ENCODE measurements at places on chromosomes 4 and X.
A peak's percentile ranks its signal among the peaks of the same experiment; 100 is the strongest.

- no peak for DNase-seq
Measured at GRCh38 chrX:108064613-108065012, 19.7 kb downstream of the VSIG1 start.

GRCh38 chr4:13483136-13483767, 888 bp downstream of the RAB28 start:
- DNase-seq: no peak

GRCh38 chr4:8648816-8649630, 56.5 kb downstream of the CPZ start:
- DNase-seq: peak; percentile 21

DNA sequence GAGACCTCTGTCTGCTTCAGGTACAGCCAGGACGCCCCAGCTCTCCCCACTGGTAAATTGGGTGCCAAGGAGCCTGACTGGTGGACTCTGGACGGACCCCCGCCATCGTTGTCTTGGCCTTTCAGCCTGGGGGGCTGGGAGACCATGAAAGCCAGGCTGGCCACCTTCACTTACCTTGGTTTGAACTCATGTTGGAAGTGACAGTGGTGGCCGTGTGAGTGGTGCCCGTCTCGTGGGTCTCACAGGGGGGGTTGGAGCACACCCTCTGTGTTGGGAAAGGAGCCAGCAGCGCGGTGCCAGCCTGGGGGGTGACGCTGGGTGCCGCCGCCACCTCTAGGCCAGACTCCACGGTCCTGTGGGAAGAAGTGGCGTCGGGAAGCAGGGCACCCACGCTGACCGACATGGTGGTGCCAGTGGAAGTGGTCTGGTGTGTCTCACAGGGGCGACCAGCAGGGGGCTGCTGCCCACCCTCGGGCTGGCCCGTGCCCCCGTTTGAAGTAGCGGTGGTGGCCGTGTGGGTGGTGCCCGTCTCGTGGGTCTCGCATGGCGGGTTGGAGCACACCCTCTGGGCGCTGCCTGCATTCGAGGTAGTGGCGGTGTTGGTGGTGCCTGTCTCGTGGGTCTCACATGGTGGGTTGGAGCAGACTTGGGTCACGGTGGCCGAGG, 9.6 kb upstream of the RENBP start:
- DNase-seq: no peak

DNA sequence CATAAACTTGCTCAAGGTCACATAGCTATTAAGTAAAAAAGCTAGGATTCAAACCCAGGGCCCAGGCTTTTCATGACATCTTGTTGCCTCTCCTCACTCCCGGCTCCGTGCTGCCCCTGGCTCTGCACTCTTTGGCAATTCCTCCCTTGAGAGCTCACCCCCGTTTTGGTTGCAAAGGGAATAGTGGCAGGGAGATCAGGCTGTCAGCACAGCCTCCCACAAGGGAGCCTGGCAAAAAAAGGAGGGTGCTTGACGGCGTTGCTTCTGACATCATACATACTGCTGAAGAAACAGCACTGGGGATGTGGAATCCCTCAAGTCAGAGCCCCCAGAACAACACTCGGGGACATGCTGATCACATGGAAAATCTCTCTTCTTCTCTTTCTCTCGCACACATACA, 20.5 kb downstream of the IQSEC2 start:
- DNase-seq: no peak

DNA sequence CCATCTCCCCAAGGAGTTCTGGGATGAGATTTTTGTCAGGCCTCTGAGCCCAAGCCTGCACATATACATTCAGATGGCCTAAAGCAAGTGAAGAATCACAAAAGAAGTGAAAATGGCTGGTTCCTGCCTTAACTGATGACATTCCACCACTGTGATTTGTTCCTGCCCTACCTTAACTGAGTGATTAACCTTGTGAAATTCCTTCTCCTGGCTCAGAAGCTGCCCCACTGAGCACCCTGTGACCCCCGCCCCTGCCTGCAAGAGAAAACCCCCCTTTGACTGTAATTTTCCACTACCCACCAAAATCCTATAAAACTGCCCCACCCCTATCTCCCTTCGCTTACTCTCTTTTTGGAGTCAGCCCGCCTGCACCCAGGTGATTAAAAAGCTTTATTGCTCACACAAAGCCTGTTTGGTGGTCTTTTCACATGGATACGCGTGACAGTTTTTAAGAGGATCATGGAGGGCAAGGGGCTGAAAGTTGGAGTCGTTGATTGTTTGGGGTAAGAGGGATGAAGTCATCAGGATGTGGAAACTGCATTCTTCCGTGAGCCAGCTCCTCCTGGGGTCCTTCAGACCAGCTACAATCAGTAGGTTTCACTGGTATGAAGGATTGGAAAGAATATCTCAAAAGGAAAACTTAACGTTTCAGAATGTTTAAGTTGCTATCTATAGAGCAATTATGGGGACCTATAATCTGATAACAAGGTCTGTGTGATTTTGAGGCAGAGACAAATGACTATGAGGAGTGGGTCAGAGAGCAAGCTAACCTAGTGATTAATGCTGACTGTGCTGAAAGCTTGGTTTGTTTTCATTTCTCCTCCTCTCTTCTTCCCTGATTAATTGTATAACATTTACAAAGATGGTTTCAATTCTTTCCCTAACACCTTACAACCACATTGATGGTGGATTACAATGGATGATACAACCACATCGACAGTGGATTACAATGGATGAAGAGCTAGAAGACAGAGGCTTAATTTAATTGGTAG, 28.6 kb upstream of the MAGEA11 start:
- no peak for DNase-seq

GRCh38 chrX:72131317-72132294, at the start of gene RTL5:
RTL5 (minus strand) TSS chrX:72131915.
- DNase-seq: peak; percentile 95

DNA sequence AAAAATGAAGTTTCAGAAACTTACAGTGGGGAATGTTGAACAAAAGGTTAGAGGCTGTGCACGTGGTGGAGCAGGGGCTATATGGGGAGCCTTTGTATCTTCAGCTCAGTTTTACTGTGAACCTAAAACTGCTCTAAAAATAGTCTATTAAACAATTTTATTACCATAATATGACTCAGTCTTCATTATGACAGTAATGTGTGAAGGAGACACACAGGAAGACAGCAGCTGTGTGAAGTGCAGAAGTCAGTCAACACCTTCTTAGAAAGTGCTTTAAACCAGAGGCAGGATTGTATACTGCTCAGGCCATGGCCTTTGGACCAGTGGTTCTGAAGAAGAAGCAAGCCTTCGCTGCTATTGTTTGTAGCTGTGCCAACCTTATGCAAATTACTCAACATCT, 89.7 kb downstream of the ARHGAP10 start:
- no peak for DNase-seq

DNA sequence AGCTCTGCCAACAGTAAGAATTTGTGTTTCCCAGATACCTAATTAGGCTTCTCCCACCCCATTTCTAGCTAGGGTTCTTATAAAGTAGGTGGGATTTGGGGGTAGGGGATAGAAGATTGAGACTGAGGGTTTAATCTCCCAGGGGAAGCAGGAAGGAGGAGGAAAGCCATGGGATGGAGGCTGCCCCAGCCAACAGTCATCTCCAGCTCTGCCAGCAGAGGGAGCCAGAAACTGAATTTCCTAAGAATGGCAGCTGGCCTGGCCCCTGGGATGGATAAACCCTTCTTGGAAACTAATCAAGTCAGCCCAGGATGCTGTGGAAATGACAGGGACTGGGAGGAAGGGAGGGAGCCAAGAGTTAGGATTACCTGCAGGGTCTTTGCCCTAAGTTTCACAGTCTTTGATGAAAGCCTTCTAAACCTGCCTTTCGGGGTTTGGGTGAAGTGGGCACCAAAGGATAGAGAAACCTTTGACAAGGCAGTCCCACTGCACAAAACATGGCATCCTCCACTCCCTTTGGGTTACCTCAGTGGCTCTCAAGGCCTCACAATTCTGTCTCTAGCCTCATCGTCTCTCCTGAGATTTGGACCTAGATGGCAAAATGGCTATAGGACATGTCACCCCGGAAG, 6.7 kb upstream of the ERCC6L start:
- peak; percentile 70 for DNase-seq

- no peak for DNase-seq
Measured at GRCh38 chrX:39195156-39195555, 393.9 kb downstream of the MID1IP1 start.

GRCh38 chr4:8707045-8707781, 114.6 kb downstream of the CPZ start:
- DNase-seq: no peak

- no peak for DNase-seq
Measured at GRCh38 chrX:71236836-71237235, 13.8 kb downstream of the GJB1 start.

GRCh38 chr4:185700630-185701029, 111.4 kb downstream of the SORBS2 start:
- no peak for DNase-seq

- no peak for DNase-seq
Measured at GRCh38 chrX:148601034-148601433, 100.6 kb downstream of the AFF2 start.

DNA sequence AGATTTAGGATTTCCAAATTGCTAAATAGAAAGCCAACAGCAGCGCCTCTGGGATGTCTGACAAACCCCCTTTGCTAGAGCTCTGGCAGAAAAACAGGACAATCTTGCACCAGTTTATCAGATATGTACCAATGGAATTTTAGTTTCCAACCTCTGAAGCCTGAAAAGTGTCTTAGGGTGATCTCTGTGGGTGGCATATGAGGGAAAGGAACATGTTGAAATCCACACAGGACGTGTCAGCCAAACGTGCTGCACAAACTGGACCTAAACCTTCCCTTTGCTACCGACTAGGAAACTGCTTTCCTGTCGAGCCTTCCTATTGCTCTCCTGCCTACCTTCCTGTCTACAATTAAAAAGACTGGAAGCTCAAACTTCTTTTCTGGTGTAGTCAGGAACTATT, 53.5 kb downstream of the REELD1 start:
- no peak for DNase-seq

GRCh38 chrX:11765449-11765848, 7.4 kb downstream of the MSL3 start:
- no peak for DNase-seq

DNA sequence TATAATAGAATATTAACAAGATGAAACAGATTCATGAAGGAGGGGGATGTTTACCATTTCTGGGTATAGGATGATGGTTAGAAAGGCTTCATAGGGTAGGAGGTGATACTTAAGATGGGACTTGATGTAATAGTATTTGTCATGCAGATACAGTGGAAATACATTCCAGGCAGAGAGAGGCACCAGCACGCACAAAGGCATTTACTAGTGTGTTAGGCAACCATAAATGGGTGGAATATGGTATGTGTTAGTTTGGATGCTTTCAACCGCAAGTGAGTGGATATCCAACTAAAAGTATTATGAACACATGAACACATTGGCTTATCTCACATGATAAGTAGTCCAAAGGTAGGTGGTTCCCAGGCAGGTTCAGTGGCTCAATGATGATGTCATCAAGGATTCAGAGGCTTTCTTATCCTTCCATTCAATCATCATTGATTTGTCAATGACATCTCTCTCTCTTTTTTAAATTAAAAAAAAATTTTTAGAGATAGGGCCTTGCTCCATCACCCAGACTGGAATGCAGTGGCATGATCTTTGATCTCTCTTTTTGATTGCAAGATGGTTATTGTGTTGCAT, 12.7 kb upstream of the STARD8 start:
- DNase-seq: no peak

DNA sequence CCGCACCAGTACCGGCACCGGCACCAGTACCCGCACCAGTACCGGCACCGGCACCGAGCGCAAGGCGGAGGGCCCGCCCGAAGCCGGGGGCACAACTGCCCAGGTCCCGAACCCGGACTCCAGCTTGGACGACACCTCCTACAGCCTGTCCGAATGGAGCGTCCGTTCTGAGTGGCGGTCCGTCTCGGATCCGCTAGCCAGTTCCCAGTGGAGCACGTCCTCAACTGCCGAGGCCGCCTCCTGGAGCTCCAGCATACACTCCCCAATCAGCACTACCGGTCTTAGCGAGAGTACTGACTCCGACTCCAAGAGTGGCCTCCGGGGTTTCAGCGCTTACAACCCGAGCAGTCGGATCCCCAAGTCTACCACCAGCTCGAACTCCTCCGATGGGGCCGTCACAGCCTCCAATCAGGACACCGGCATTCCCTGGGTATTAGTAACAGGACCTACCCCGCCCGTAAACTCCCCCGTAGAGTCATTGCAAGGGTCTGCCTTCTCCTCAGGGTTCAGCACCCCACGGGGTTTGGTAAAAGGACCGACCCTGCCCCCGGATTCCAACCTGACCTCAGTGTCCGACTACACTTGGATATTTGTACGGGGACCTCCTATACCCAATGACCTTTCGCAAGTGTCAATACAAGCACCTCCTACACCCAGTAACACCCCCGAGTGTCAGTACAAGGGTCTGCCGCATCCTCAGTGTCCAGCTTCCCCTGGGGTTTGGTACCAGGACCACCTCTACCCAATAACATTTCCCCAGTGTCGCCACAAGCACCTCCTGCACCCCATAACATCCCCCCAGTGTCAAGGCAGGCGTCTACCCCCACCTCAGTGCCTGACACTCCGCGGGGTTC, 721 bp upstream of the MAOA start:
- DNase-seq: peak; percentile 68

DNA sequence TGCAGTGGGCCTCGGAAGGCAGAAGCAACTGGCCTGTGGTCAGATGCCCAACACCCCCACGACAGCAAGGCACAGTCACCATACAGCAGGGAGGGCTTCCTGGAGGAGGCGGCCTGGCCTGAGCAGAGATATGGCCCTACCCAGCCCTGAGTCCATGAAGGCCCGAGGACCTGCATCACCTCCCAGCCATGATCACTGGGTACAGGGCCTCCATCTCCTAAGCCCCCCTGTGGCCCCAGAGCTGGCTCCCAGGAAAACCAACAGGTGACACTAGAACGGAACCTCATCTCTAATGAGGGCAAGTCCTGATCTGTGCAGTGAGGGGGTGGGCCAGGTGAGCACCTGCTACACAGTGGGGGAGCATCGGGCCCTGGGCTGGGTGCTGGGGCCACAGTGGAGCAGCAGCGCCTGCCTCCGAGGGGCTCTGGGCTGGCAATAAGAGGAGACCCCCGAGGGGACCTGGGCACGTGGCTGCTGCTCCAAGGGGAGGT, 26.2 kb upstream of the MXD4 start:
- DNase-seq: no peak

DNA sequence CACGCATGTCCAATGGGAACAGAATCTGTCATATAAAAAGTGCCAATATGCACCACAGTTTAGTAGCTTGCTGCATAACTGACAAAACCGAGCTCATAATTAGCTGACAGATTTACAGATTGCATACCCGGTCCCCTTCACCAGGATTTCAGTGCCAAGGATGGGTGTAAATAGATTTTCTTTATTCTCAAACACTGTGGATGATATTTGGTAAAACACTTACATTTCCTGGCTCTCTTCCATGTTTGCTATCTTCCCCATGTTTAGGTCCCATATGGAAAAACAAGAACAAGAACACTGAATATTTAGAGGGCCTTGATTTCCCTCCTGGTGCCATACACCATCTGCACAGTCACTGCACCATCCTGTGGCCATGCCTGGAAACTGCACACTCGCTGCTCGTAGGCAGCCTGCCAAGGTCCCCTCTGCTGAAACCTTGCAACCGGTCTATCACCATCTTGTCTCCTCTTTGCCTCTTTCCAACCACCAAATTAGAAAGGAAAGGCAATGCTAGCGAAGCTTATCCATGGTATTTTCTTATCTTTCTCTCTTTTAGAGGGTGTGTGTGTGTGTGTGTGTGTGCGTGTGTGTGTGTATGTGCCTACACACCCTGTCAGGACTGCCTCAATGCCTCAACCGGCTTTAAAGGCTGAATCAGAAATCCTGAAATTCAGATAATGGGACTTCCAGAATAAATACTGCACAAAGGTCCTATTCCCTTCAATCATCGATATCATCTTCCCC, 124.2 kb upstream of the MBNL3 start:
- DNase-seq: peak; percentile 56
